ENCODE measurements at places on chromosomes 7 and 10. TPM values are rescaled to one million over a fixed set of nuclear protein-coding genes. Genes with fewer than 3 reads are reported as not detected.

ZYX gene
- total RNA-seq, result 263 TPM

DGKI gene
- 0.67 TPM for total RNA-seq

ACTL6B gene
- not detected for total RNA-seq

SPAM1 gene
- not detected for total RNA-seq

CRHR2 gene
- not detected for total RNA-seq

CDH23 gene
- 10.9 TPM for total RNA-seq

CTAGE4 gene
- total RNA-seq, result 9.5 TPM

- DNase-seq, result no peak
These were observed 6.9 kb upstream of the MRPS24 start for GRCh38 chr7:43876241-43876640.

- DNase-seq, result no peak
These were observed 33.8 kb upstream of the SFMBT2 start for GRCh38 chr10:7444551-7445121.

GRCh38 chr10:79418274-79418673, 27.1 kb downstream of the ZCCHC24 start:
- DNase-seq, result no peak

DNA sequence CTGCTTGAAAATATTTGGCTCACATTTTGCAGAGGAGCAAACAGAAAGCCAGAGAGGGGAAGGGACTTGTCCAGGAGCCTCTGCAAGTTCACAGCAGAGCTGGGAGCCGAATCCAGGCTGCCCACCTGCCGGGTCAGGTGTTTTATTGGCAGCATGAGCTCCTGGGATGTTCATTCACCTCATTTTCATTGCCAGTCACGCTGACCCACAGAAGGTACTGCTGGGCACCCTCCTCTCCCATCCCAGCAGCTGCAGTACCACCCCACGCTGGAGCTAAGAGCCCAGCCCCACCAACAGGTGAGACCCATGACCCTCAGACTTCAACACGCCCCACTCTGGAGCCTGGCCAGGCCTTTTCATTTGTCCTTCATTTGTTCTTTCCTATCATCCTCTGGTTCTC, 102.7 kb downstream of the GRID1 start:
- DNase-seq, result peak; percentile 30

GRCh38 chr7:54166419-54166818, 375.8 kb upstream of the VSTM2A start:
- no peak for DNase-seq

GRCh38 chr7:137423321-137423720, 79.8 kb upstream of the PTN start:
- no peak for DNase-seq

DNA sequence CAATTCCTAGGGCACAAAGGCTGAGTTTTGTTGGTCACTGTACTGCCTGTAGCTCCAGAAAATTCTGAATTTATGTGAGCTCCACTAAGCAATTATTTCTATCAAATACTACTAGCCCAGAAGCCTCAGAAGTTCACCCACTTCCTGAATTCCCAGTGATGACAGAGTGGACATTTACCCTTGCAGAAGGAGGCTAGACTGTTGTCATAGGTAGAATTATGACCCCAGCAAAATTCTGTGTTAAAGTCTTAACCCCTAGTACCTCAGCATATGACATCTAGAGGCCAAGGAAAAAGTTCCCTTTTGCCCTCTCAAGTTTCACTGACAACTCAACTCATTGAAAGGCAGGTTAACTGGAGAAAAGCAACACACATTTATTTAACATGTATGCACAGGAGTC, 78.7 kb upstream of the KMT2E start:
- no peak for DNase-seq

DNA sequence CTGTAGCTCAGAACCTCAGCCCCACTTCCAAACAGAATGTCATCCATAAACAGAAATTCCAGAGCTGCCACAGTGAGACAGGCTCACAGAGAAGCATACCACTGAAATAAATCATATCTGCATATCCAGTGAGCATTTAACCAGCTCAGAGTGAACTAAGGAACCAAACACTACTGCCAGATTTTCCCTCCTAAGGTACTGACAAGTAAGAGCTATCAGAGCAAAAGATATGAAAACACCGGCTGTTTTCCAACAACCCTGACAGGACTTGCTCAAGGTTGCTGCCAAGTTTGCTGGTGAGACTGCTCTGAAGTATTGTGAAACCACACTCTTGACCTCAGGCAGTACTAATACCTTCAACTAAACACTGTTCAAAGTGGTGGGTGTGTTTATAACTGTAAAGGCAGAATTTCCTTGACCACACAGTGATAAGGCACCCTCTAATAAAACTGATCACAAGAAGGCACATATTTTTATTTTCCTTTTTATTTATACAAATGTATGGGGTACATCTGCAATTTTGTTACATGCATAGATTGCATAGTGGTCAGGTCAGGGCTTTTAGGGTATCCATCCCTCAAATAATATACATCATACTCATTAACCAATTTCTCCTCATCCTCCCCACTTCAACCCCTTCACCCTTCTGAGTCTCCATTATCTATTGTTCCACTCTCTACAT, 18.3 kb downstream of the SGMS1 start:
- no peak for DNase-seq

- peak; percentile 91 for DNase-seq
These were observed 19.7 kb downstream of the MXI1 start for GRCh38 chr10:110226926-110227641.

DNA sequence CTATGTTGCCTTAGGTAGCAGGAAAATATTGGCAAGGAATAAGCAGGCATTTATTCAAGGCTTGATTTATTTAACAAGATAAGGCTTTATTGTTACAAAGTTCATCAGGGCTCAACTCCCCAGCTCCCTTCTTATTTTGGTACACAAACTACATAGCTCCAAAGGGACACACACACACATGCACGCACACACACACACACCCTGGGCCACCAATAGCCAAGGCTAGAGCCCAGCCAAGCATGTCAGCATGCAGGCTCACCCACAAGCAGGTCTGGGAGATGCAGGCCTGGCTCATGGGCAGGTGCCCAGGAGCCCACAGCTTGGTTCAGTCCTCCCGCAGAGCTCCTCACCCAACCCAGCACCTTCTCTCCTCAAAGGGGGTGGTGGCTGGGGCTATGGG, 23.4 kb downstream of the LEP start:
- peak; percentile 60 for DNase-seq

DNA sequence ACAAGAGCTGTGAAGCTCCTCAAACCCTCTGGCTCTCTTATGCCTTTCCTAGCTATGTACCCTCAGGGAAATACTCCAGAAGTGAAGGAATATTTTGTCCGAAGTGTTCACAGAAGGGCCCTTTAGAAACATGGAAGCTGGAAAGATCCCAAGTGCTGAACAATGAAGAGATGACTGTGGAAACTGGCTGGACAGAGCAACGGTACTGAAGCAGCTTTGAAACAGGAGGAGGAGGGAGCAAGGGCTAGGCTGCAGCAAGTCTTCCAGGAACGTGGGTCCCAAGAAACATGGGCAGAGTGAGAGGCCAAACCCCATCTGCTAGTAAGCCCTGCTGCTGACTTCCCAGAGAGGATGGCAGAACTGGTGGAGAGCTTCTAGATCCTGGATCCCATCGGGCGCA, 3.0 kb upstream of the PSAP start:
- no peak for DNase-seq

- no peak for DNase-seq
These were observed 41.9 kb upstream of the PRKAR1B start for GRCh38 chr7:768881-769504.

All from upper lobe of right lung (tissue), 1 donor.